ENCODE measurements at places on chromosomes 6 and 20. TPM values are rescaled to one million over a fixed set of nuclear protein-coding genes. Genes with fewer than 3 reads are reported as not detected.

Gene DST
- 505 TPM for total RNA-seq

Gene RHAG
- not detected for total RNA-seq

Gene DNAJC5
- 33.9 TPM for total RNA-seq

Gene EFHC1
- 30.3 TPM for total RNA-seq

Gene CST8
- not detected for total RNA-seq

Measured in fibroblast of the aortic adventitia (primary cell).